ENCODE measurements at places on chromosomes 5 and 9.

DNA sequence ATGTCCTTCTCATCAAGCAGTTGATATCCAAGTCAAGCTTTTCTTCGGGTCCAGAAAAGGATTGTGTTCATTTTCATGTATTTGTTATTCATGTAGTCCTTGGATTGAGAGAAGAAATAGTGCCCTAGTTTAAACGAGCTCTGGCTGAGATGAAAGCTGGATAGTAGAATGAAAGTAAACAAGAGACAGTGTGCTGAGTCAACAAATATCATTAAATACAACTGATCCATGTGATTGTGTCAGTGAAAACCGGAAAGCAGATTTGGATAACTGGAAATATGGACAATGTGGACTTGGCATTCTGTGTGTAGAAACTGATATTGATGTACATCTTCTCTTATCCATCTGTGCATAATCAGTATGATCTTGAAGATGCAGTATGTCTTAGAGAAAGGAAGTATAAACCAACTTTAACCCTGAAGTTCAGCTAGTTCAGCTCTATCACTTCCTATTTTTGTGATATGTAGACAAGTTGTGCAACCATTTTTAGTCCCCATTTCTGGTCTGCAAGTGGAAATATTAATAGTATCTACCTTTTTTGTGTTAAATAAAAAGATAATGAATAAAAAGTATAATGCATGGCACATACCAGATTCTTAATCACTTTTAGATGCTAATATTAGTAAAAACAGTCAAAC lies 4.4 kb downstream of the MUSK start:
- no peak for DNase-seq

GRCh38 chr5:67038817-67039603 lies 157.6 kb downstream of the CD180 start:
- no peak for DNase-seq

DNA sequence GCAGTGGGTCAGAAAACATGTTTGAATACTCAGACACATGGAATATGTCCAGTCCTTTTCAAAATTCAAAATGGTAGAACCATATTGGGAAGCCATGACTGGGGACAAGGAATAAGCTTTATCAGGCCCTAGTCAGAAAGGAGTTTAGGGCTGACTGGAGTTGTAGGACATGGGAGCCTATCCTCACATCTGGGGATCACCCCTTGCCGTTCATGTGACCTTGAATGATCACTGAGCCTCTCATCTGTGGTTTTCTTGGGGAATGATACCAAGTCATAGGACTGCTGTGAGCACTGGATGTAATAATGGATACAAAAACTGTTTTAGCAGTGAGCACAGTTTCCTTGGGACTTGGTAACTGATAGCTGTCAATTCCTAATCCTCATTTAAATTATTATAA lies 84.7 kb downstream of the IQGAP2 start:
- no peak for DNase-seq

DNA sequence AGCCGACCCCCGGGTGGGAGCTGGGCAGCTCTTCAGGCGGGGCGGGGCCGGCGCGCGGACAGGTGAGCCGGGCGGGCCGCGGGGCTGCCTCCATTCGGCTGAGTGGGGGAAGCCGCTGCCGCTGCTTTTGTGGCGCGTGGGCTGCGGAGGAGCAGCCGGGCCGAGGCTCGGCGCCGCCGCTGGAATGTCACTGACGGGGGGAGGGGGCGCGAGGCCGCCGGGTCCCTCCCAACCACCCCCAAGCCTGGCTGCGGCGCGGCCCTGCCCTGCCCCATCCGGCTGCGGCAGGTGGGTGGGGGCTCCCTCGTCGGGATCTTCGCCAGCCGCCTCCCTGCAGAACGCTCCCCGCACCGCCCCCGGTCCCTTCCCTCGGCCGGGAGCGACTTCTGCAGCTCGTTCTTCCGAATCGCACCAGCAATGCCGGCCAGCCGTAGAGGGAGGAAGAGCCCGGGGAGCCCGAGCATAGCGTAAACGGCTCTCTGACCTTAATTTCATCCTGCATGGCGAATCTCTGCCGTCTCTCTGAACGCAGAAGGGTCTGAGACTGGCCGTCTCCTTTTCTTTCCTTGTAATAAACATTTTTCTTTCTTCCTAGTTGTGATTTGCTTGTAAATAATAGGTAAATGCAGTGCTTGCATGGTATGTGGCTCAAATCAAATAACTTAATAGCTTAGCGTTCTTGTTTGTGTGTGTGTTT lies 505 bp downstream of the SPTAN1 start:
- peak; percentile 49 for DNase-seq

DNA sequence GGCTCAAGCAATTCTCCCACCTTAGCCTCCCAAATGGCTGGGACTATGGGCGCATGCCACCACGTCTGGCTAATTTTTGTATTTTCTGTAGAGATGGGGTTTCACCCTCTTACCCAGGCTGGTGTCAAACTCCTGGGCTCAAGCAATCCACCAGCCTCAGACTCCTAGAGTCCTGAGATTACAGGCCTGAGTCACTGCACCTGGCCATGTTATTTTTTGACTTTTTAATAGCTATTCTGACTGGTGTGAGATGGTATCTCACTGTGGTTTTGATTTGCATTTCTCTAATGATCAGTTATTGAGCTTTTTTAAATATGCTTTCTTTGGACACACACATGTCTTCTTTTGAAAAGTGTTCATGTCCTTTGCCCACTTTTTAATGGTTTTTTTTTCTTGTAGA lies 38.2 kb downstream of the FBXW2 start:
- no peak for DNase-seq

- DNase-seq = no peak
Observed at GRCh38 chr9:79577969-79578723, 6.4 kb downstream of the TLE4 start.

DNA sequence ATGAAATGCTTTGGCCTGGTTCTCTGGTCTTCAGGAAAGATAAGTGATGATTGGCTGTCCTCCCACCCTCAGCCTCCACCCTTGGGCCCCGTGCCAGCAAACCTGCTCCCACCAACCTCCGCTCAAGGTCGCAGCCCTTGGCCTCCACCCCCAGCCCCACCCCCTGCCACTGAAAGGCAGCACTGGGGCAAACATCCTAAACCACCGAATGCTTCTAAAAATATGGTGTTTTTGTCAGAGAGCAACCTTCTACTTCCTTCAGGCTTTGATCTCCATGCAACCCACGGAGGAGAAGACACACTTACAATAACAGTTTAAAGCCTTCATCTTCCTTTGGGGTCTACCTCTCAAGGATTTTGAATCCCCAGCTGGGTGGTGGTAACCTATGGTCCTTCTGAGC lies 24.0 kb upstream of the TCF7 start:
- DNase-seq = no peak

- DNase-seq = no peak
Observed at GRCh38 chr5:133818031-133818431, 150.4 kb downstream of the C5orf15 start.

GRCh38 chr9:127909839-127910273 lies 7.0 kb downstream of the ST6GALNAC4 start:
- DNase-seq = no peak

DNA sequence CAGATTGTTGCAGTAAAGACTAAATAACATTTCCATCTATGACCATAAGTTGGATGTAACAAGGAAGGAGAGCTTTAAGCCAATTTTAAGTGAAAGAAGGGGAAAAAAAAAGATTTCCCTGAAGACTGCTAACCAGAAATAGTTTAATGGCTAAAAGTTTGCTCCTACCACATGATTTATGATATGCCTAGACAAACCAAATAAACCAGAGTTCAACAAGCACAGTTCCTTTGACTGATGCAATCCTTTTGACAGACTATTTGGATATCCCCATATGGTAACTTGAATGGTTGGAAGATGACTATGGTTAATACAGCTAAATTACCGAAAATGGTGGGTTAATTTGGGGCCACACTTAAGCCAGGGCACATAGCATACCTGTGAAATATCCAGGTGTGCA lies 338.5 kb downstream of the CETN3 start:
- DNase-seq = no peak

DNA sequence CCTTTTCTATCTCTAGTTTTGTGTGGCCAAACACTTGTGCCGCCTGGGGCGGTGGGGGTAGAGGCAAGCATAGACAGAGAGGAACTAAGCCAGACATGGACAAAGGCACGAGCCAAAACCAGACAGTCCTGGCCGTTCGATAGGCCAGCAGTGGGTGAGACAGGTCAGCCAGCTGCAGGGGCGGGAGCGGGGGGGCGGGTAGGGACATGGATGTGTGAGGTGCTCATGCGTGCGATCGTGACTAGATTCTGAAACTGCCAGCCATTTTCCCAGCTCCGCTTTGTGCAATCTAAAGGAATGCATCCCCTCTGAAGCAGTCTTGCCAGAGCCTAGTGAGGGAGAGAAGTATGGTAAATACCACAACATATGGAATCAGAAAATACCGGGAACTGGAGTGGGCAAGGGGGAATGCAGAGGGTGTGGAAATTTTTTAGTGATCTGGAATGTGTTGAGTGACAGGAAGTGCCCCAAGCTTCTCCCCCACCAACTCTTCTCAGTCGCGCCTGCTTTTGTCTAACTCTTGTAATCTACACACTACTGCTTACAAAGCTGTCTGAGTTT lies 111.9 kb downstream of the NR6A1 start:
- DNase-seq = peak; percentile 22

DNA sequence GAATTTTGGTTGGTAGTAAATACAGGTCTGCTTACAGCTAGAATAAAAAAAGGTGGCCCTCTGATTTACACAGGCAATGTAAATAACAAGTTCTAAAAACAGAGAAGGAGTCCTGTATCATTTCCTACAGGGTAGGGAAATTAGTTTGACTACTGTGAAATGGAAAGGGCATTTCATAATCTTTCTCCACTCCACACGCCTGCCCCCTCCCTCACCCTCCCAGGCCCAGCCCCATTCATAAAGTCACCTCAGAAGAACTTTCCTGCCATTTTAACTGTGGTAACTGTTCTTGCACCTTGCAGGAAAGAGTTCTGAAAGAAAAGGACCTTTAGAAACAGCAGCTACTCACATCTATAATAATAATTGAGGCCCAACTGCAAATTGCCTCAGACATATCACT lies 69.7 kb downstream of the MEF2C start:
- DNase-seq = no peak

GRCh38 chr5:122183098-122183787 lies 53.9 kb downstream of the ZNF474 start:
- DNase-seq = no peak

GRCh38 chr5:102858808-102859207 lies 103.7 kb downstream of the PAM start:
- DNase-seq = no peak

DNA sequence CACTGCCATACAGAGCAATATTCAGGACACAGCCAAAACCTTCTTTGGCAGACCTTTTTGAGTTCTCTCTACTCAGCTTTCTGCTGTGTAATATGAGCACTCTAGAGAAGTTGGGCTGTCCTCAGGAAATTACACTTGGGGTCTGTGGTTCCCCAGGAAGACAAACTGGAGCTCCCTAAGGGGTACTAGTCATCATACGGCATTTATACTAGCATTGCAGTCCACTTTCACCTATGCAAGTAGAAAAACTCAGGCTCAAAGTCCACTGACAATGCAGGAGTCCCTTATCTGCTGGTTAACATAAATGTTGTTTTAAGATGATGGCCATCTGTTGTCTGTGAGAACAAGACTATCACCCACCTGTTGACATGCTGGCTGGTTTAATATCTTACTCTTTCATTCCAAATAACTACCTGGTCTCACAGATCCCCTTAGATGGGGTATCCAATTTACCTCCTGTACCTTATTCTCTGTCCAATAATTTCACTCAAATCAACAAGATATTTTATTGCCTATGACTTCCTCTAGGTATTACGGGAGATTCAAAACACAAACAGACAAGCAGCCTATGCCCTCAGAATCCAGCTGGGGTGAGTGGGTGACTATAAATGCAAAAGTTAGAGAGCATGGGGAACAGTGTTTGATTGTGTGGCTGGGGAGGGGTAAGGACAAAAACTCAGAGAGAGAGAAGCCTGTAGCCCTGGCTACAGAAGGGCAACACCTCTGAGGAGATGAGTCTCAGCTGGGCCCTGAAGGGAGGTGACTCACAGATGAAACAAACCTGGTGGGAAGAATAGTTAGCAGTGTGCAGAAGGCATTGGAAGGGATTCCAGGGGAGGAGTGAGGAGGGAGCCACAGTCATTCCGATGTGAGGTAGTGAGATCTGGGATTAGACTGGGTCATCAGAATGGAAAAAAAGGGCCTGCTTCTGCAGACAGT lies 10.2 kb downstream of the DOCK8 start:
- no peak for DNase-seq

DNA sequence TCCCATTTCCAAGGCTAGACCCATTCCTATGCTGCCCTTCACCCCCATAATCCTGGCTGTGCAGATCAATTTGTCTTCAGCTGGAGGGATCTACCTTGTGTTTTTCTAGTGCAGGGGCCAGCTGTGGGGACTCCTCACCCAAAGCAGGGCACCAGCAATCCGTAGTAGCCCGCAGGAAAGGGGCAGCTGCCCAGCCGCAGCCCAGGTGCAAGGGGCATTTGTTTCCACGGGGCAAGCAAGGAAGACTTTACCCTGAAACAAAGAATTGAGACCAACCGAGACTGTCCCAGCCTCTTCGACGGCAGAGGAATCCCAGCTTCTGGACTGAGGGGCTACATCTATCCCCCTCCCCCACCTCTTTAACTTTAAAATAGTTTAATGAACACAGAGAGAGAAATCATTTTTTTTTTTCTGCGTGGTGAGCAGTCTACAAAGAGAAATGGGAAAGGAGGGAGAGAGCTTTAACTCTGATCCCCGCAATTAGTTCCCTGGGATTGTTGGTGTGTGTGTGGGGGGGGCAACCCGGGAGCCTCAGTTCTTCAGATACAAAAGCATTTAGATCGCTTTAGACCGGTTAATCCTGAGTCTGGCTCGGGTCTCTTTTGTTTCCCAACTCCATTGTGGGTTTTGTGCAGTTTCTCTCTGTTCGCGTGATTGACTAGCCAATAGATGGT lies 10.6 kb upstream of the LHX2 start:
- no peak for DNase-seq

DNA sequence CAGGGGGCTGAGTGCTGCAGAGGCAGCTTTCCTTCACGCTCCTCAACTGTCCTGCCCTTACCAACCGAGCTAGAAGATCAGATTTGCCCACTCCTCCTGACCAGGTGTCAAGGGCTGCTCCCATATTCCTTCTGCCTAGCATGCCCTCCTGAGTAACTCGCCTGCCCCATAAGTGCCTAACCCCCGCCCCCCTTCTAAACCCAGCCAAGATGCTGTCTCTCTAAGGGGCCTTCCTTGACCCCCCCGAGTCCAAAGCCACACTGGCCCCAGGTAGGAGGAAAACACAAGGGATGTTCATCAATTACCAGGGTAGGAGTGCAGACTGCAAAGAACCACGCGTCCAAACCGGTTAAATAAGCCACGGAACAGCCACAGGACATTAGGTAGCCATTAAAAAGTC lies 4.8 kb downstream of the CCDC69 start:
- DNase-seq = no peak
